ENCODE measurements at places on chromosomes 12 and 14. TPM values are rescaled to one million over a fixed set of nuclear protein-coding genes. Genes with fewer than 3 reads are reported as not detected.

Gene PRKD1
- total RNA-seq: 34.6 TPM

GRCh38 chr12:101803978-101804377 lies 26.8 kb downstream of the GNPTAB start:
- no peak for DNase-seq

DNA sequence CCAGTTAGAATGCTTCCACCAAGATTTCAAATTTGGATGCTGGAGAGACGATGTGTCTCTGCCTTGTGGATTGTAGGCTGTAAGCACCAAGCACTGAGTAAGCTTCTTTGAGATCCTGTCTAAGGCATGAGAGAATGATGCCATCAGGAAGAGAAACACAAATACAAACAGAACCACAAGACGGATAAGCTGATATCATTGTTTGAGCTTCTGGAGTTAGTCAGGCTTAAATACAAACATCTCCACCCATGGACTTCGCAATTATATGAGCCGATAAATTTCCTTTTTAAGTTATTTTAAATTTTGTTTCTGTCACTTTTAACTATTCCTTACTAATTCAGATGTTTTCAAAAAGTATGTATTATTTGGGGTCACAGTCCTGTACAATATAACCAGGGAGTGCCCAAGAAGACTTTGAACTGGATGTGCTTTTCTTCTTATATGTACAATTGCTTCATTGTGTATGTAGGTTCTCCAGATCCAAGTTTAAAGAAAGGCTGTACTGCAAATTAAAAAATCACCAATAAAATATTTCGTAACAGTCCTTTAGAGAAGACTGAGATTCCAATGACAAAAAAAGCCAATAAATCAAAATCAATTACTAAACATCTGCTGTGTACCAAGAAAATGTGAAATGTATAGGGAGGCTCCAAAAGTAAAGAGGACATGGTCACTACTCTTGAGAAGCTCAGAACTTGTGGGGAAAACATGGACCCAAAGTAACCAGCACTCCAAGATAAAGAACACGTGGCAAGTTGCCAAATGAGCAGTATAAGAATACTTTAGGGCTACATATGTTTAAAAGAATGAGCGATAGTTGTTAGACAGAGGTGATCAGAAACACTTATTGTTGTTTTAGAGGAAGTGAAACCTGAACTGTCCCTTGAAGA lies 274.1 kb downstream of the ADAMTS20 start:
- DNase-seq: no peak

Gene FRS2
- 37.7 TPM for total RNA-seq

Gene OTX2
- total RNA-seq: not detected

Gene SERPINA12
- not detected for total RNA-seq

Gene CDCA4
- 2.3 TPM for total RNA-seq

Gene C14orf132
- total RNA-seq: 23.9 TPM

DNA sequence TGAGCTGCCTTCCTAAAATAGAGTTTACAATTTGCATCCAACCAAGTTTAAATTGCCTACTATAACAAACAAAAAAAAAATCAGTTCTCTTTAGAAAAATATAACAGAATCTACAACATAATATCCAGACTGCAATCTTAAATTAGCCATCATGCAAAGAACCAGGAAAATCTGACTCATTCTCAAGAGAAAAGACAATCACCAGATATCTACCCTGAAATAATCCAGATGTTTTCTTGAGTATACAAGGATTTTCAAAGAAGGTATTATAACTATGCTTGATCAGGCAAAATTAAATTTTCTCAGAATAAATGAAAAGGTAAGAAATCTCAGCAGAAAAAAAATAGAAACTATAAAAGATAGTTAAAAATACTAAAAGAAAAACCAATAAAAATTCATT lies 115.6 kb downstream of the CCER1 start:
- DNase-seq: no peak

DNA sequence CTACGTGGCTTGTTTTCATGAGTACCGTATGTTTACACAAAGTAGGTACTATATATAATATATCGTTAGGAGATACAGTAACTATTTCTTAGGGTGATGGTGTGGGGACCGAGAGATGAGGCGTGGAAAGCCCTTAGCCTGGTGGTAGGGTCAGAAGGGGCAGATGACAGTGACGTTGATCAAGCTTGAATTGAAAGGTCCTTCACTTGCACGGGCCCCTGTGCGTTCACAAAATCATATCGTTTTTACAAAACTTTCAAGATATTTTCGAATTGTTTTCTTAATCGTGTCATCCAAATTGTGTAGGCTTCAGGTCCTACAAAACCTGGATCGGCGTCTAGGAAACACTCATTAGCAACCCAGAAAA lies 881 bp upstream of the SOS2 start:
- DNase-seq: no peak

Data from ascending aorta (tissue), 2 donors.